ENCODE measurements at places on chromosomes 4 and X. TPM values are rescaled to one million over a fixed set of nuclear protein-coding genes. Genes with fewer than 3 reads are reported as not detected.

PLP1 gene
- total RNA-seq = 10.6 TPM

ZDHHC15 gene
- 3.6 TPM for total RNA-seq

SSX3 gene
- total RNA-seq = not detected

SEC31A gene
- 107 TPM for total RNA-seq

RPL10 gene
- 4,587 TPM for total RNA-seq

HERC3 gene
- 36.2 TPM for total RNA-seq

FATE1 gene
- total RNA-seq = not detected

TRAM1L1 gene
- 0.90 TPM for total RNA-seq

All from right atrium auricular region (tissue), 2 donors.